ENCODE measurements at places on chromosomes 16 and 17.

- no peak for DNase-seq
These were observed 55.5 kb downstream of the SNX11 start for GRCh38 chr17:48162946-48163506.

GRCh38 chr16:57622361-57623250 is 5.8 kb upstream of the ADGRG1 start:
- DNase-seq, result no peak

DNA sequence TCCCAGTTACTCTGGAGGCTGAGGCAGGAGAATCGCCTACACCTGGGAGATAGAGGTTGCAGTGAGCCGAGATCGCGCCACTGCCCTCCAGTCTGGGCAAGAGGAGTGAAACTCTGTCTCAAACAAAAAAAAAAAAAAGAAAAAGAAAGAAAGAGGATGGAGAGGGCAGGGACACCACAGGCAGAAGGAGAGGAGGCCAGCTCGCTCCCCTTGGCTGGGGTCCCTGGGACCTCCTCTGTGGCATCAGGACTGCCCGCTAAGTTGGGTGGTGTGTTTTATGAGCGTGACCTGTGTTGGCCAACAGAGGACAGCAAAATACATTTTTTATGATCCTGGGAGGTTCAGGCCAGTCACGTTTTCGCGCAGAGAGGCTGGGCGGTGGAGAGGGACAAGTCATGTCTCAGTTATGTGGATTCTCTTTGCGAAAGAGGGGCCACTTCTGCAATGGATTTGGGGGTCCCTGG is 229.6 kb downstream of the MRTFB start:
- DNase-seq, result peak; percentile 62

DNA sequence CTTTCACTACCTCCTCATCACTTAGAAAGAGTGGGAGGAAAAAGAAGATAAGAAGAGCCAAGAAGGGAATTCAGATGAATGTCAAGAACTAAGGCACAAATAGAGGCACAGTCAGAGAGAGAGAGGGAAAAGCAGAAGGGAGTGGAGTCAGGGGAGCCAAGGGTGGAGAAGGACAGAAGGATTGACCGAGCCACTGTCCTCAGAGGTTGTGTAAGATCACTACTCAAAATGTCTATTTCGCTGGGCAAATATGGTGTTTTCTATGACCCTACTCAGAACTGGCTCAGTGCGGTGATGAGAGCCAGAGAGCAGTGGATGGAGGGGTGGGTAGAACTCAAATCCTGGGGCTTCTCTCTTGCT is 139.2 kb upstream of the HS3ST2 start:
- DNase-seq, result no peak

GRCh38 chr17:27318633-27319032 is 24.7 kb downstream of the WSB1 start:
- no peak for DNase-seq

DNA sequence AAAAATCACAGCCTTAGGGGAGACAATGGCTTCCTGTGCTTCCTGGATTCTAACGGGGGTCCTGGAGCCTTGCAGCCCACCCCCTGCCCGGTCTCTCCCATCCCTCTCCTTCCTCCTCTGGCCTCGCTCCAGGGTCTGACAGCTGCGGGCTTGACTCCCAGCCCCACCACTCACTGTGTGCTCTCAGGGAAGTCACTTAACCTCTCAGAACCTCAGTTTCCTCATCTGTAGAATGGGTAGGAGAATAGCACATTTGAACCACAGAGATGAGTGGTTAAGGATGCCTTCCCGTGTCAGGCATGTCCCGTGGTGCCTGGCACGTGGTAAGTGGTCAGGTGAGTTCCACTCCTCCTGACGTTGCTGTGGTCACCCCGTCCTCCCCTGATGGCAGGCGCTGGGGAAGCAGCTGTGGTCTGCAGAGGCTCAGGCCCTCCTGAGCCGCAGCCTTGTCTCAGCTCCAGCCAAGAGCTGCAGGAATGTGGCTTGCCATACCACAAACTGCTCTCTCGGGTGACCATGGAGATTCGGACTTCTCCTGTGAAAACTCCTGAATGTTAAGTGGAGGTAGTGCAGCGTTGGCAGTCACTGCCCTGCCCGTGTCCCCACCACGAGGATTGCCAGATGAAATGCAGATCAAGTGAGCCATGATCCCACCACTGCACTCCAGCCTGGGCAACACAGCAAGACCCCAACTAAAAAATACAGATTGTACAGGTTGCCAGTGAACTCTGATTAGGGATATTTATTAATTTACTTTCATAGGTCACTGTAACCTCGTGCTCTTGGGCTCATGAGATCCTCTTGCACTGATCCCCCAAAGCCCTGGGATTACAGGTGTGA is 85.7 kb downstream of the NT5M start:
- no peak for DNase-seq

DNA sequence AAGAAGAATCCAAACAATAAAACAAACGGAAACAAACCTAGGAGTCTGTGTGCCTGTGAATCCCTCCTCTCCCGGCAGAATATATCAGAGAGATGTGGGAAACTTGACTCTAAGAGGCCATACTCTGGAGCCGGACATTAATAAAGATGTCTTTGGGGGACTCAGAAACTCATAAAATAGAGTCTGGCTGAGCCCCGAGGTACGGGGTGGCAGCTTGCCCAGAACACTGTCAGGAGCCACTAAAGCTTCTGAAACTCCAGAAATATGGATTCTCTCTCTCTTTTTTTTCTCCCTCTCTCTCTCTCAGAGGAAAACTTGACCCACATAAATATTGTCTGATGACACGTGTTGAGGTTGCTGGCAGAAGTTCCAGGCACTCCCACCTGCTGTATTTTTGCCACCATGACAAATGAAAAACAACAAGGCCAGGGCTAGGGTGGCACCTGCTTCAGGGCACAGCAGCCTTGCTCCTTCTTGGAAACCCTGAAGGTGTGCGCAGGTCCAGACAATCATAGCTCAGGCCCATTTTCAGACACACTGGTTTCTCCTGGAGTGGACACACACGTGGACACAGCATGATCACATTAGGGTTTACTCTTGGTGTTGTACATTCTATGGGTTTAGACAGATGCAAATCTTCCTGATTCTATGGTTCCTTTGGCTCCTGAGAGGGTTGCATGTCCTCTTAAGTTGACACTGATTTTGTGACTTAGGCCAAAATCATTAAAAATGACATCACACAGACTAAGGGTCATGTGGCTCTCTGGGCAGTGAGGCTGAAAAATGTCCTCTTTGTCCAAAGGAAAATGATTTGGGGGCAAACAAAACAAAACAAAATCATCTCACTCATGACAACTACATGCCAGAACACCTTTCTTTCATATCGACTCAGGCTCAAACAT is 282.6 kb upstream of the IRX3 start:
- no peak for DNase-seq

DNA sequence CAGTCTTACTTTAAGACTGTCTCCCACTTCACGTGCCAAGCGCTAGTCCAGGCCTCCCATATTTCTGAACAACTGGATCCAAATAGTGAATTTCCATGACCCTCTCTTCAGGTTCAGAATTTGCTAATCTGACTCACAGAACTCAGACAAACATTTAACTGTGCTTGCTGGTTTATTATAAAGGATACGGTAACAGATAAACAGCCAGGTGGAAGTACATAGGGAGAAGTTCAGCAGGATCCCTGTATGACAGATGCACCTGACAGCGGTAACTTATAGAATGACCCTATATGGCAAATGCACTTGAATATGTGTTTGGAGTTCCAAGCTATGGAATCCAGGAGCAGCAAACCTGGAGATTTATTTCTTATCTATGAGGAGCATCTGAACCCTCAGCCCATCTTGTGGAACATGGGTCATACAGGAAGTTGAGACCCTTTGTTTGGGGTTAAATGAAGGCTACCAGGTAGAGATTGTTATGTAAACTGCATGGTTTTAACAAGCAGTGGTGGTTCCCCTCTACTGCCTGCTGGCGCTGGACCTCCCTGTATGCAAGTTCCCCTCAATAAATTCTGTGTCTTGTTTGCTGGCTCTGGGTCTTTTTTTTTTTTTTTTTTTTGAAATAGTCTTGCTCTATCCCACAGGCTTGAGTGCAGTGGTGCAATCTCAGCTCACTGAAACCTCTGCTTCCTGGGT is 622.6 kb downstream of the KCNJ2 start:
- no peak for DNase-seq

DNA sequence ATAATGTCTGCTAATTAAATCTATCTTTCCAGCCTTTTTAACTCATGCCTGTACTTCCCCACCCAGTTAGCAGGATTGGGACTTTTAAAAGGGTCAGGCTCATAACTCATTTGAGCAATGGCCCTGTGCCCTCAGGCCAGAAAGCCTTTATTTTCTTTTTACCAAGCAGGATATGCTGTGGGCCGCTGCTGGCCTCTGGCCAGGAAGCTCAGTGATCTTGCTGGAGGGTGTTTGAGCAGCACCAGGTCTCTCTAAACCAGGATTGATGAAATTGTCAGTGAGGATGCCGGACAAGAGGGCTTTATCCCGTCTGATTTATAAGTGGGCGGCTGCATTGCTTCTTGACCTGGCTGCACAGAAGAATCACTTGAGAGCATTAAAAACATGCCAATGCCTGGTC is 187.8 kb downstream of the RAB11FIP4 start:
- peak; percentile 32 for DNase-seq
